GM12865 (cell line): ENCODE measurements at places on chromosomes 6 and 20.

- DNase-seq: no peak
These were observed 41.9 kb downstream of the MRS2 start for GRCh38 chr6:24444588-24444987.

DNA sequence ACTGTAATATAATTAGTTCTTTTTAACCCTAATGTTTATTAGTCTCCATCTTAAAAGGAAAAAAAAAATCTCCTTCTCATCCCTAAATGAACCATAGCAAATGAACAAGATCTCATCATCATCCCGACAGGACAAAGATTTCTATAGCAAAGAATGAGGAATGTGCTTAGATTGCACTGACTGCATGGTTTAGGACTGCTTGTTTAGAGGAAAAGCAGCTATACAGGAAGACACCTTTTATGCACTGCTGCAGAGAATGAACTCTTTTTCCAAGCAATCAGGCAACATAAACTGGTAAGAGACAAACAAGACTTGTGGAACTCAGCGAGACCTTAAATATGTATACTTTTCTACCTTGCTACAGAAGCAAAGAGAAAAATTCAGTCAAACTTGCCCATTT, 26.8 kb downstream of the CSNK2A1 start:
- no peak for DNase-seq

DNA sequence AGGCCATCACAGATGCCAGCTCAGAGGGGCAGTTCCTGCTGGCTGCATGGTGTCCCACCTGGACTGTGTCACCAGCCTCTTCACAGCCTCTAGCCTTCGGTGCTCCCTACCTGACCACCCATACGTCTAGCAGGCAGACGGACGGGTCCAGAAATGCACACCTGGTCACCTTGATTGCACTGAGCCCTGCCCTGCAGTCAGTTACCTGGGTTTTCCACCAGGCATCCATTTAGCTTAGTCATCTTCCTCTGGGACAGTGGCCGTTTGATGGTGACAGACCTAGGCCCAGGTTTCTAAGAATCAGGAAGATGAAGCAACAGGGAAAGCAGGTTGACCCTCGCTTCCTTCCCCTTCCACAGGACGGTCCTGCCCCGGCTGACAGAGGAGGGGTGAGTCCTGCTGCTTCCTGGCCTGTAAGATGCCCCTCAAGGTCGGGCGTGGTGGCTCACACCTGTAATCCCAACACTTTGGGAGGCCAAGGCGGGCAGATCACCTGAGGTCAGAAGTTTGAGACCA, 9.8 kb upstream of the BPI start:
- no peak for DNase-seq

GRCh38 chr20:39452583-39453340, 490.6 kb downstream of the DHX35 start:
- peak; percentile 22 for DNase-seq

- DNase-seq: no peak
These were observed 98.0 kb downstream of the ERMARD start for GRCh38 chr6:169849396-169849795.

GRCh38 chr6:147262946-147263345, 58.7 kb downstream of the STXBP5 start:
- no peak for DNase-seq

DNA sequence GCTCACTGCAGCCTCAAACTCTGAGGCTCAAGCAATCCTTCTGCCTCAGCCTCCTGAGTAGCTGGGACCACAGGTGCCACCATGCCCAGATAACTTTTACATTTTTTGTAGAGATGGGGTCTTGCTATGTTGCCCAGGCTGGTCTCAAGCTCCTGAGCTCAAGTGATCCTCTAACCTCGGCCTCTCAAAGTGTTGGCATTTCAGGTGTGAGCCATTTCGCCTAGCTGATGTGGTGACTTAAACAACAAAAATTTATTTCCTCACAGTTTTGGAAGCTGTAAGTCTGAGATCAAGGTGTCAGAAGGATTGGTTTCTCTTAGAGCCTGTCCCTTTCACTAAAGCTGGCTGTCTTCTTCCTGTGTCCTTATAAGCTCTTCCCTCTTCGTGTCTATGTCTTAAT, 15.0 kb upstream of the JARID2 start:
- no peak for DNase-seq

GRCh38 chr6:44126320-44127149, 717 bp downstream of the MRPL14 start:
- peak; percentile 82 for DNase-seq

- no peak for DNase-seq
These were observed 283.0 kb downstream of the CDH4 start for GRCh38 chr20:61535091-61535490.

DNA sequence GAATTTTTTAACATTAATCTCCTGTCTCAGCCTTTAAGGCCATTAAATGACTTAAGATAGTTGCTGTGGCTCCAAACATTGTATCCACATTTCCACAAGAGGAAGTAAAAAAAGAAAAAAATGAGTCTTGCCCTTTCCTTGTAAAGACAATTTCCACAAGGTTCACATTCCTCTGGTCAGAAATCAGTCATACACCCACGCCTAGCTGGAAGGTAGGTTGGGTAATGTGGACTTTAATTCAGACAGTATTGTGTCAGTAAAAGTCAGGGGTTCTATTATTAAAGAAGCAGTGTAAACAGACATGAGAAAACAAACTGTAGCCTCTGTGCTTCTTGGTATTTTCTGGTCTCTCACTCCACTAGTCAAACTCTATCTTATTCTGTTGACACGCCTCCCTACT, 682.0 kb downstream of the GRIK2 start:
- DNase-seq: no peak

GRCh38 chr20:20271271-20271670, 96.6 kb upstream of the INSM1 start:
- no peak for DNase-seq

- DNase-seq: no peak
These were observed 8.2 kb upstream of the MDFI start for GRCh38 chr6:41630069-41630468.

DNA sequence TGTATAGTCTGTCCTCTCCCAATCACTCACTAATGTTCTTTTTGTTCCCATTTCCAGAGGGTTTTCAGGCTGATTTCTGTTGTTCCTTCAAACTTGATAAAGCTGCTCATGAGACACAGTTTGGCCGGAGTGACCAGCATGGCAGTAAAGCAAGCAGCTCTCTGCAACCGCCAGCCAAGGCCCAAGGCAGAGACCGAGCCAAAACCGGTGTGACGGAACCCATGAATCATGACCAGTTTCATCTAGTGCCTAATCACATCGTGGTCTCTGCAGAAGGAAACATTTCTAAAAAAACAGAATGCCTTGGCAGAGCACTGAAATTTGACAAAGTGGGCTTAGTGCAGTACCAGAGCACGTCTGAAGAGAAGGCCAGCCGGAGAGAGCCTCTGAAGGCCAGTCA, 14.8 kb upstream of the RPL7L1 start:
- no peak for DNase-seq

GRCh38 chr6:132569170-132569569, 952 bp upstream of the TAAR6 start:
- no peak for DNase-seq

DNA sequence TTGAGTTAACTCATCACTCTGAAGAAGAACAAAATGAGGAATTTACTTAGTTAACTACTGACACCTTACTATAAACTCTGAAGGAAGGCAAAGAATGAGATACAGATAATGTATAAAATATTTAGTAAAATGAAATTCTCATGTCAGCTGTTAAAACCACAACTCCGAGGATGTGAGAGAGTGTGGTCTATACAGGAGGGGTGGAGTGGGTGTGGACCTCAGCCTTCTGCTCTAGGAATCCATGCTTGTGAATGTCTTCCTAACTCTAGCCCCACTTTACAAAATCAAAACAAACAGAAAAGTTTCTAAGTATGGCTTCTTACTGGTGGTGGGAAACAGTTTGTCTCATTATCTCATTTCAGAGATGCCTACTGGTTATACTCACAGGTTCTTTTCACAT, 14.2 kb downstream of the PPP1R14C start:
- no peak for DNase-seq

- peak; percentile 9 for DNase-seq
These were observed 243.4 kb downstream of the TRDN start for GRCh38 chr6:123393331-123393730.

- DNase-seq: no peak
These were observed 13.0 kb upstream of the MUC22 start for GRCh38 chr6:30997301-30997700.

- DNase-seq: no peak
These were observed 104.4 kb upstream of the FOXP4 start for GRCh38 chr6:41441598-41442351.

DNA sequence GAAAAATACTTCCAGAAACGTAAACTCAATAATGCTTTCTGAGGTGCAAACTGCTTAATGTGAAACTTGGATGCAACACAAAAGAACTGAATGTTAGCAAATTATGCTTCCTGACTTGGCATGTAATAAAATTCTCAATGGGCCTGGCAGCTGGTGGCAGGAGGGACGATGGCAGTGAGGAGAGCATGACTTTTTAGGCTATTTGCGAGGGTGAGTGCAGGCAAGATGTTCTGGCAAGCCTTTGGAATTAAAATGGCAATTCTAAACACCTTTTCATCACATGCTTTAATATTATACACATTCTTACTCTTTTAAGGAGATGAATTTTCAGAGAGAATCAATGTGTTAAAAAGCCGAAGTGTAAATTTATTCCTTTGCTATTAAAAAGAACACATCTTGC, 224.8 kb upstream of the CDH4 start:
- no peak for DNase-seq

GRCh38 chr20:54611708-54612412, 136.5 kb downstream of the DOK5 start:
- no peak for DNase-seq

- no peak for DNase-seq
These were observed 83.3 kb upstream of the TNFAIP3 start for GRCh38 chr6:137783710-137784109.

GRCh38 chr6:42229506-42230119, 12.0 kb upstream of the MRPS10 start:
- DNase-seq: no peak

DNA sequence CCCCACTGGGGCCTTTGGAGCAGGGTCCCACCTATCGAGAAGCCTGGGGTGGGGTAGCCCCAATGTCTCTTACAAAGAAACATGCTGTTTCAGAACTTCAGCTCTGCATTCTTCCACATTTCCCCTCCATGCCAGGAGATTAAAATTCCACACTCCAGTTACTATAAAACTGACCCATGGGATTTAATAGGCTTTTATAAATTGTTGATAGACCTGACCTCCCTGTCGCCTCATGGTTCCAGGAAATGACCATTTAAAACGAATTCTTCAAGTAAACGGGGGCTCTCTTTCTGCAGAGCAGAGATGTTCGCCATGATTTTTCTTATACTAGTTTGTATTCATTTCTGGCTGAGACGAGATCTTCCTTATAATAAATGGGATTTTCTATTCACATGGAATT, 19.3 kb downstream of the RIN2 start:
- DNase-seq: no peak

- no peak for DNase-seq
These were observed 108.8 kb upstream of the RAB32 start for GRCh38 chr6:146434732-146435390.

GRCh38 chr6:120960761-120961160, 373.5 kb downstream of the TBC1D32 start:
- no peak for DNase-seq

DNA sequence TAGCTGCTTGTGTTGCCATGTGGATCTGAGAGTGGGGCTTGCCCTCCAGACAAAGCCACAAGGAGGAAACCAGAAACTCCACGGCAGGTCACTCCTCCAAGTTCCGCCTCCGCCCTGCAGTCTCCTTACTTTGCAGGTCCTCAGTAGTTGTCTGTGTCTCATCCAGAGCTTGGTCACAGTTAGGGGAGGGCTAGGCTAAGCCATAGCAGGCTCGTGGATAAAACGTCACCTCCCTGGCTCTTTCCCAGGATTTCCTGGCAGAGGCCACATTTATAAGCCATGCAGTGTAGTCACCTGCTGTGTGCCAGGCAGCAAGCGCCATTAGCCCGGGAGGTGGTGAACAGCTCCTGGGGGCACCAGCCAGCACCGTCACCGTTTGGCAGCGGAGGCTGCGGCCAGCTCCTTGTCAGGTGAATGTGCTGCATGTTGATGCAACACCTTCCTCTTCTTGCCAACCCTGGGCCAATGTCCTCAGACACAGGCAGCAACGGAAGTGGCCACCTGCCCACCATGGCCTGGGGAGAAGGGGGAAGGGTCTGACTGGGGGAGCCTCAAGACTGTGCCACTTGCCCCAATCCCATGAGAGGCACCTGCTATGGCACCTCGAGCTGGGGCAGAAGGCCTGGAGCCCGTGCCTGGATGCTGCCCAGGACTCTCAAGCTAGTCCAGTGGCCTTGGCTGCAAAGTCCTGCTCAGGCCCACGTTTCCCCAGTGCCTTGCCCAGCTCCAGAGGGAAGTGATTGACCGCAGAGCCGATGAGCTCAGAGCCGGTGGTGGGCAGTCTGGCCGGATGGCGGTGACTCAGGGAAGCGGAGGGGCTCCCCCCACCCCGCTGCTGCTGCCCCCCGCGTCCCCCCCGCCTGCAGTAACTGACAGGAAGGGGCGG, 39.0 kb upstream of the SLCO4A1 start:
- no peak for DNase-seq

DNA sequence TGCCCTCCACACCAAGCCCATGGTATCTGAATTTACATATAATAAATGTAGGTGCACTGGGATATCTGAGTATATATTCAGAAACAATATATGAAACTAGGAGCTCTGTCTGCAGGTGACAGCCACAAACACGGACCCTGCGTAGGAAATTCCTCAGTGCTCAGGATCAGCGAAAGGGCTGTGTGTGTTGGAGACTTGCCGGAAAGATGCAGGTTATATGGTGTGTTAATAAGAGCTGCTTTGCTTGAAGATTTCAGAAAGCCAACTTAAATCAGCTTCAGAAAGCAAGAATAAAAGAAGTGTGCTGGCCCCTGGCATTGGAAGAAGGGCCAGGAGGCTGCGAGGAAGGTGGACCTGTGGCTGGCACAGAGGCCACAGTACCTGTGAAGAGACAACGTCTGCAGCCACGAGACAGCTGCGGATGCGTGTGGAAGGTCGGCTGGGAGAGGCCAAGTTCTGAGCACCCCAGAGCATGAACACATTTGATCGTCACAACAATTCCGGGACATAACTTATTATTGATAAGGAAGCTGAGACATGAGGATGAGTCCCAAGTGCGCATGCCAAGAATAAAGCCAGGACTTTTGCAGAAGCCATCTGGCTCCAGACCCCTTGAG, 183.2 kb downstream of the DLL1 start:
- no peak for DNase-seq

DNA sequence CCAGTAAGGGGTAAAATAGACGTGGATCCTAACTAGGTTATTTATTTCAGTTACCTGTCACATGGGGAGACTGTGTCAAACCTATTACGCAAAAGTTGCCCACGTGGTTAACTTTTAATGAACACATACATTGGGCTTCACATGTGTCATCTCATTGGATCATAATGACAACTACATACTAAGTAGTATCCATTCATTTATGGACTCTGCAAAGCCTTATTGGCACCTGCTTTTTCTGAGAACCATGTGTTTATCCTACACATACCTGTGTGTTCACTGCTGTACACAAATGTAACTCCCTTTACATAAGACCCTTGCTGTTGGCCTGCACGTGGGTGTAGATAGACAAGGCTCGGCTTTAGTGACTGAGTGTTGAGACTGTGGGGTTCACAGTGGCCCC, 5.1 kb downstream of the BPIFA1 start:
- no peak for DNase-seq

DNA sequence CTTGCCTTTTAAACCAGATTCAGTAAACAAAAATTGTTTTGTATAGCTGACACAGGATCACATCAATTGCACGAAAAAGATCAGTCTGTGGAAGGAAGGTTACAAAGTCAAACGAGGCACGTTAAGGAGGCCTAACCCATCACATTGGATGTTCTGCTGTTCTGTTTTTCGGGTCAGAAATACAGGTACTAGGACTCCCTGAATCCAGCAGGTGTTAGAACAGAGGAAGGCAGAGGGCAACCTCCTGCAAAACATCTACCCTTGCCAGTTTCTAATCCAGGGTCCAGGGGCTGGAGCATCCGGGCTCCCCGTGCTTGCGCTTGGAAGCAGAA, 64.6 kb downstream of the PLG start:
- no peak for DNase-seq
